ENCODE measurements at places on chromosomes 3 and 15. TPM values are rescaled to one million over a fixed set of nuclear protein-coding genes. Genes with fewer than 3 reads are reported as not detected.

The SCAANT1 gene
- total RNA-seq = not detected

The CSPG4 gene
- 38.3 TPM for total RNA-seq

The CLDN11 gene
- 2.2 TPM for total RNA-seq

The MKRN2 gene
- 33.3 TPM for total RNA-seq

The SLC12A6 gene
- 45.0 TPM for total RNA-seq

The C3orf49 gene
- not detected for total RNA-seq

The SLC9C1 gene
- total RNA-seq = not detected

The FBXW12 gene
- total RNA-seq = not detected

The CYP1A2 gene
- not detected for total RNA-seq

The SLC22A14 gene
- total RNA-seq = not detected

GRCh38 chr15:75335705-75336355 is at the start of gene COMMD4:
COMMD4 (plus strand) TSS chr15:75336063; CDS start chr15:75336090, 27 bp downstream.
- peak; percentile 92 for DNase-seq
- peaks cover 21% of the 10 kb centered on the region for H3K36me3 ChIP-seq
- peaks cover 12% of the 10 kb centered on the region for H3K4me1 ChIP-seq
- H3K27me3 ChIP-seq = no peaks in the 10 kb centered on the region
- H3K27ac ChIP-seq = peak within 1 kb of the TSS; percentile 84

DNA sequence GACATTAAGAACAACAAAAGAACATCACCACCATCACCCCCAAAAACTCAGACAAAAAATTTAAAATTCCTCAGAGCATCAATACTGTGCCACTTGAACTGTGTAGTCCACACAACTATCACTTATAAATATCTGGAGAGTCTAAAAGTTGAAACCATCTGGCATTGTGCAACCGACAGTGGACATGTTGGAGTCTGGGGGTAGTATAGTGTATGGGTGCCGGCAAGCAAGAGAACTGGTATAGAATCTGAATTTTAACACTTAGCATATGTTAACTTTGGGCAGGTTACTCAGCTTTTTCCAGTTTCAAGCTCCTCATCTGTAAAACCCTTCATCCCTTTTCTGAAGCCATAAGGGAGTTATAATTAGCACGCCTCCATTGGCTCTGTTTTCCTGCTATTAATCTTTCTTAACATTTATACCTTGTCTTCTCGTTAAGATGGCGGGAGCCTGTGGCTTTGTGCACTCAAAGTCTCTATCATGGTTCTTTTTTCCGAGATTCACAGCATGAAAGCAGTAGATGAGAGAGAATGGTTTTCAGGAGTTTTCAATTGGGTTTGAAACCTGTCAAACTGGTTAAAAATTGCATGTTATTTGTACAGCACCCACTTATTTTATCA is 255.7 kb upstream of the TBL1XR1 start:
- H3K36me3 ChIP-seq = no peaks in the 10 kb centered on the region
- H3K4me1 ChIP-seq = peaks cover 14% of the 10 kb centered on the region
- no peak for DNase-seq
- H3K4me3 ChIP-seq = no peak overlapping the region

GRCh38 chr3:123025642-123026521 is 1.7 kb downstream of the SEMA5B start:
- peaks cover 38% of the 10 kb centered on the region for H3K4me1 ChIP-seq
- no peak overlapping the region for H3K27ac ChIP-seq
- no peaks in the 10 kb centered on the region for H3K36me3 ChIP-seq
- H3K27me3 ChIP-seq = peaks cover 19% of the 10 kb centered on the region

GRCh38 chr3:33775363-33775762 is 23.1 kb upstream of the PDCD6IP start:
- no peak overlapping the region for H3K4me3 ChIP-seq
- H3K36me3 ChIP-seq = no peaks in the 10 kb centered on the region
- H3K27ac ChIP-seq = no peak overlapping the region
- H3K27me3 ChIP-seq = no peaks in the 10 kb centered on the region
- no peaks in the 10 kb centered on the region for H3K4me1 ChIP-seq

DNA sequence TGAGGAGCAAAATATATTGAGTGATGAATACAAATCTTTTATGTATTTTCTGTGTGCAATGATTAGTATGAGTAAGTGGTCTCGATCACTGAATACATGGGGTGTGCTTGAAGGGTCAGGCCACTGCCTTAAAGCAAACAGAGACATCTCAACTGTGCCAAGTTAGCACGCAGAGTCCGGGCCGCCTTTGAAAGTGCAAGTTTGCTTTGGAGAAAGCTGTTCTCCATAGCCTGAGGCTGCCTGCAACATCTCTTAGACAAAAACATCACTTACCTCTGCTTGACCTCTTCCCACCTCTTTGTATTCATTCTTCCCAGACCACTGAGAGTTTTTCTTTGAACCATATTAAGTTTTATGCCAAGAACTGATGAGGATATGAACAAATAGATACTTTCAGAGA is 267.0 kb downstream of the ZBTB20 start:
- no peak for DNase-seq
- no peaks in the 10 kb centered on the region for H3K27me3 ChIP-seq
- peaks cover 5% of the 10 kb centered on the region for H3K4me1 ChIP-seq
- H3K4me3 ChIP-seq = no peak overlapping the region
- no peak overlapping the region for H3K27ac ChIP-seq
- H3K36me3 ChIP-seq = no peaks in the 10 kb centered on the region

GRCh38 chr3:194323785-194324735 is 27.1 kb downstream of the CPN2 start:
- no peaks in the 10 kb centered on the region for H3K36me3 ChIP-seq
- no peak for DNase-seq
- H3K27ac ChIP-seq = no peak overlapping the region
- H3K4me3 ChIP-seq = peak overlapping the region; percentile 16
- H3K27me3 ChIP-seq = no peaks in the 10 kb centered on the region

- no peak overlapping the region for H3K27ac ChIP-seq
- no peaks in the 10 kb centered on the region for H3K4me1 ChIP-seq
- no peak for DNase-seq
- H3K27me3 ChIP-seq = no peaks in the 10 kb centered on the region
- no peaks in the 10 kb centered on the region for H3K36me3 ChIP-seq
Measured at GRCh38 chr3:23548706-23549105, 257.0 kb upstream of the UBE2E1 start.

DNA sequence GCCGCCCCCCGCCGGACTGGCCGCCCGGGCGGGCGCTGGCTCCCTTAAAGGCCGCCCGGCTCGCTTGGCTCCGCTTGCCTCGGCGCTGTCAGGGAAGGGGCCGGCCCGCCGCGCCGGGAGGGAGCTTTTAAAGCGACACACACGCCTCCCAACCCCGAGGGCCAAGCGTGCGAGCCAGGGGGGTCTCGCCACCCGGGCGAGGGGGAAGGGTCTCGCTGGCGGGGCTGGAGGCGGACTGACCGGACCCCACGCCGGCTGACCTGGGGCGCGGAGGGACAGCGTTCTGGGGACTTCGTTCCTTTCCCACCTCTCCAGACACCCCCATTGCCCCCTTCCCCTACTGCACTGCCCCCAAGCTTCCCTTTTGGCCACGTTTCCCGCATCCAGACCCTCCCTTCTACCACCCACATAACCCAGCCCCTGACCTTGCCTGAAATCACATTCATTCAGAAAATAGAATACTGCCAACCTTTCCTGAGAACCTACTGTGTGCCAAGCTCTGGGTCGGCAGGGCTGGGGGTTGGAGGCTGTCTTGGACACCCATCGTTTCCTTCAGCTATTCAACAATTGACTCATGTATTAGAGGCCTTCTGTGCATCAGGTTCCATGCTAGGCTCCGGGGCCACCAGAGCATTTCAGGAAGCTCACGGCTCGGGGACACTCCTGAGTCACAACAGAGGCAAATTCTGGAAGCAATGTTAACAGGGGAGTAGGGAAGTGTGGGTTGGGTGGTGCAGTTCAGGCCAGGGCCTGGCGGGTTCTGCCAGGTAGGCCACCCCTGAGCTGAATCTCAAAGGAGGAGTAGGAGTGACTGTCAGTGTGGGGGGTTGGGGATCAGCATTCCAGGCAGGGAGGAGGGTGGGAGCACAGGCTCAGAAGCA is at the start of gene INSYN1:
TSS of gene INSYN1 (minus strand) at position 102 of the 881 bp plus-strand sequence. CDS start 2,221 bp downstream, outside the sequence.
- H3K4me1 ChIP-seq = peaks cover 14% of the 10 kb centered on the region
- DNase-seq = peak; percentile 90
- no peak within 1 kb of the TSS for H3K27ac ChIP-seq
- peak within 1 kb of the TSS; percentile 43 for H3K4me3 ChIP-seq
- no peaks in the 10 kb centered on the region for H3K36me3 ChIP-seq

- H3K27ac ChIP-seq = no peak overlapping the region
- no peak overlapping the region for H3K4me3 ChIP-seq
- H3K27me3 ChIP-seq = no peaks in the 10 kb centered on the region
- H3K36me3 ChIP-seq = no peaks in the 10 kb centered on the region
Measured at GRCh38 chr3:97815149-97815917, 6.5 kb upstream of the CRYBG3 start.

DNA sequence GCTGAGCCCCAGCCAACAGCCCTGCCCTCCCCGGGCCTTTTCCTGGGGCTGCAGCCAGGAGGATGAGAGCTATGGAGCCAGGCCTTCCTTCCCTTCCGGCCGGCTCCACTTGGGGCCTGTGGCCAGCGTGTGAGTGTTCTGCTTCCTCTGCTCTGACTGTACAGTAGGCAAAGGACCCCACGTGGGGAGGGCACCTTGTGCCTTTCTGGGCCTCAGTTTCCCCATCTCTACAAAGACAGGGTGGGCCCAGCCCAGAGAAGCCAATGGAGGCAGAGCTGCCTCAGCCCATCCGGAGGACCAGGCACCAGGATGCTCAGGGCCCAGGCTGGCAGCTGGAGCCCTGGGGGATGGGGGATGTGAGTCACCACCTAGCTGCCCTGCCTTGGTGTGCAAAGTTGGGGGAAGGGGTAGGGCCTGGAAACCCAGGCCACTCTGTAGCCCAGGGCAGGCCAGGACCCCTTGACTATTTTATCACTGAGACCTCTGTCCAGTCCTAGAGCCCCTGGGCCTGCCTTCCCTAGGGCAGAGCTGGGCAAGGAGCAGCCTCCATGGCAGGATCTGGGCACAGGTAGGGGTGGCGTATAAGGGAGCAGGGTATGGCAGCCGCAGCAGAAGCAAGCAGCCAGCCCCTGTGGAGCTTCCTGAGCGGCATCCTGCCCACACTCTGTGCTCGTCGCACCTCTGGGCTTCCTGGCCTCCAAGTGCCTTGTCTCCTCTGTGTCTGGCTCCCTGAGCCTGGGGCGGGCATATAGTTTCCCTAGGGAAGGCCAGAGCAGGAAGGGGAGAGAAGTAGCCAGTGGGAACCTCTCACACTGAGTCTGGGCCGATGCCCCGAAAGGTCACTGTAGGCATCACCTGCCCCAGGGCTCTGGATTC is 1.8 kb downstream of the PSTPIP1 start:
- peaks cover 21% of the 10 kb centered on the region for H3K4me1 ChIP-seq
- peak overlapping the region; percentile 89 for H3K27ac ChIP-seq
- peak overlapping the region; percentile 48 for H3K4me3 ChIP-seq
- DNase-seq = peak; percentile 67
- H3K36me3 ChIP-seq = no peaks in the 10 kb centered on the region

DNA sequence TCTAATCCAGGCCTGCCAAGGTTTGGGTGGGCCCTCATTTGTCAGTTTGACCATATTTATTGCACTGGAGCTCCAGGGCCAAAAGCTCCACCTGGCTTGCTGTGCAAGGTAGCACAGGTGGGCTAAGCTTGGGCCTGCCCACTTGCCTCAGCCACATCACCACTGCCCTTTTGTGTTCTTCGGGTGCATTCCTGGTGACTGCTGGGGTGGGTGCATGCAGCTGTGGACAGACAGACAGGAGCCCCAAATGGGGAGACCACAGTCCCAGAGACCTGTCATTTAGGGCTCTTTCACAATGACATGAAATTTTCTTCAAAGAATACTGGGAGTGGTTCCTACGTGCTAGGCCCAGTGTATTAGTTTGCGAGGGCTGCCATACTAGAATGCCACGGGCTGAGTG is 2.7 kb downstream of the MESP2 start:
- no peaks in the 10 kb centered on the region for H3K36me3 ChIP-seq
- H3K27me3 ChIP-seq = no peaks in the 10 kb centered on the region
- DNase-seq = no peak
- H3K4me3 ChIP-seq = no peak overlapping the region
- H3K27ac ChIP-seq = no peak overlapping the region

GRCh38 chr3:56800130-56800831 is 1.5 kb downstream of the ARHGEF3 start:
- H3K27ac ChIP-seq = peak overlapping the region; percentile 88
- peaks cover 39% of the 10 kb centered on the region for H3K4me1 ChIP-seq
- no peaks in the 10 kb centered on the region for H3K27me3 ChIP-seq
- peak; percentile 55 for DNase-seq
- H3K36me3 ChIP-seq = no peaks in the 10 kb centered on the region
- H3K4me3 ChIP-seq = peak overlapping the region; percentile 8

GRCh38 chr3:184096811-184097383 is at the start of gene HTR3E:
HTR3E (plus strand) TSS chr3:184097064; CDS start chr3:184097530, 466 bp downstream.
- H3K36me3 ChIP-seq = no peaks in the 10 kb centered on the region
- H3K27me3 ChIP-seq = no peaks in the 10 kb centered on the region
- no peak within 1 kb of the TSS for H3K4me3 ChIP-seq
- H3K4me1 ChIP-seq = no peaks in the 10 kb centered on the region
- no peak within 1 kb of the TSS for H3K27ac ChIP-seq

DNA sequence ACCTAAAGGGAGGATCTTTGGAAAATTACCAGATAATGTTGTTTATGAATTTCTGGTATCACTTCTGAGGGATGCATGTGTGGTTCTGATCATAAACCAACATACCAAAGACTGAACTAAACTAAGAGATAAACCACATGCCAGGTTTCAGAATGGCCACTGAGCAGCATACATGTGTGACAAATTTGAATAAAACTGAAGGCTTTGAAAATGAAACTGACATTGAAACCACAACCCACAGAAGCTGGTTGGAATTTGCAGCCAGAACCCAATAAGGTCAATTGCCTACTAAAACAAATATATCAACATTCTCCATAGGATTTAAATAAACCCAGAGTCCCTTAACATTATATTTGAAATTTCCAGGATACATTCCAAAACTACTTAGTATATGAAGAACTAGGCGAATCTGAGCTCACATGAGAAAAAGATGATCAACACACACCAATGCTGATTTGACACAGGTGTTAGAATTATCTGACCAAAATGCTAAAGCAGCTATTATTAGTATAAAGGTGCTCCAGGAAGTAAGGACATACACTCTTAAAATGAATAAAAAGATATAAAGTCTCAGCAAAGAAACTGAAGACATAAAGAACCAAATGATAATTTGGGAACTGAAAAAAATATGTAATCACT is 125.0 kb downstream of the ZNF280D start:
- H3K27me3 ChIP-seq = no peaks in the 10 kb centered on the region
- H3K36me3 ChIP-seq = no peaks in the 10 kb centered on the region
- H3K27ac ChIP-seq = no peak overlapping the region
- H3K4me3 ChIP-seq = no peak overlapping the region
